ENCODE measurements at places on chromosomes 4 and X.

GRCh38 chrX:137413190-137413589, 152.7 kb upstream of the ZIC3 start:
- no peak for DNase-seq

DNA sequence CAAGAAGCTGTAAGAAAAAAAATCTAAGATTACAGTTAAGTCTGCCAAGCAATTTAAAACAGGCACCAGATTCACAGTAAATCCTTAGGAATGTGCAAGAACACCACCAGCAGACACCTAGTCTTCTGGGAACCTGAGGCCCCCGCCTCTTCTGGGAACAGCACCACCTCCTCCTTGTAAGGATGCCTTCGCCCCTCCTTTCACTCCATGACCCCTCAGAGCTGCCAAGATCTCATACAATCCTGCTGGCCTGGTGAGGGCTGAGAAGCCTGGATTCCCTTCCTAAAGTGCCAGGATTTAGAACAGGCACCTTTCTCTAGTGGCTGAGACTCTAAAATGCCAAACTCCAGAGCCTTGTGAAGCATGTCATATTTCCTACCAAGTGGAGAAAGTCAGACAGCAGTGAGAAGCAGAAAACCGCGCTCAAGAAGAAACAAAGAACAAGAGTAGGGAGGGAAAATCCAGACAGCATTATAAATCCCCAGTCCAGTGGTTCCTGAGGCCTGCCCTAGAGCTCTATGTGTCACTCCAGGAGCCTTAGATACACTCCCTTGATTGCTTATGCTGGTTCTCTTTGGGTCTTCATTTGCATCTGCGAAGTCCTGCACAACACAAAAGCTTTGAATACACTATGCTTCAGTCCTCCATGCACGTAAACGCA, 166.4 kb downstream of the TSPAN5 start:
- no peak for DNase-seq

DNA sequence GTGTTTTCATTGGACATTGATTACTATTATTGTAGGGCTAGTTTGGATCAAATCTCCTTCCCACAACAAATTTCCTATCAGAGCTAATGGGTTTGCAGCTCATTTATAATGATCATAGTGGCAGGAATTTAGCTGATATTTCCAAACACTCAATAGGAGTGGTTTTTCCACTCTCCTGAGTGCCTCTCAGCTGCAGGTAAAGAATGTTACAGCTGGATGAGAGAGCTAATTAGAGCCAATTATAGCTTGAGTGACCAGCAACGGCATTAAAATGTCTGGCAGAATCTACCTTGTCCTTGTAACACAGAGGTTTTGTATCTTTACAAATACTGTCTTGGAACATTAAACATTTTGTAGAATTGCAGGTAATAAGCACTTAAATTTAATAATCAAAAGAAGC, 602.8 kb upstream of the EPHA5 start:
- no peak for DNase-seq

DNA sequence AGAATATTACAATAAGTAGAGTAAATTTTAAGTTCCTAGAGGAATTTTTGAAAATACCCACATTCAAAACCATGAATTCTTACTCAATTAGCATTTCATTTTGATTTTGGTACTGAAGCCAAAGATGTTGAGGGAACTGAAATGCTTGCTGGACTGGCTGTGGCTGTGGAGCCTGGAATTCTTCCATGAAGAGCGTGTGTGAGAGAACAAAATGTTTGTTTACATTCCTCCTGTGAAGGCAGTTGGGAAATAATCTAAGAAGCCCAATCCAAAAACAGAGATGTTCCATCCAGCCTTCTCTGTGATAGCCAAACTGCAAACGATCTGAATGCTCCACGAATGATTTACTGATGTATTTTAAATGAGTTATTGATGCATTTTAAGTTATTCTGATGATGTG, 3.8 kb upstream of the ADH1B start:
- DNase-seq: no peak

GRCh38 chr4:3873408-3874027, 107.3 kb downstream of the ADRA2C start:
- no peak for DNase-seq

GRCh38 chr4:54585321-54586000, 72.3 kb upstream of the KIT start:
- no peak for DNase-seq

GRCh38 chr4:22597471-22597870, 81.6 kb upstream of the ADGRA3 start:
- DNase-seq: no peak

GRCh38 chrX:136496186-136496763, 1.1 kb upstream of the HTATSF1 start:
- DNase-seq: no peak

DNA sequence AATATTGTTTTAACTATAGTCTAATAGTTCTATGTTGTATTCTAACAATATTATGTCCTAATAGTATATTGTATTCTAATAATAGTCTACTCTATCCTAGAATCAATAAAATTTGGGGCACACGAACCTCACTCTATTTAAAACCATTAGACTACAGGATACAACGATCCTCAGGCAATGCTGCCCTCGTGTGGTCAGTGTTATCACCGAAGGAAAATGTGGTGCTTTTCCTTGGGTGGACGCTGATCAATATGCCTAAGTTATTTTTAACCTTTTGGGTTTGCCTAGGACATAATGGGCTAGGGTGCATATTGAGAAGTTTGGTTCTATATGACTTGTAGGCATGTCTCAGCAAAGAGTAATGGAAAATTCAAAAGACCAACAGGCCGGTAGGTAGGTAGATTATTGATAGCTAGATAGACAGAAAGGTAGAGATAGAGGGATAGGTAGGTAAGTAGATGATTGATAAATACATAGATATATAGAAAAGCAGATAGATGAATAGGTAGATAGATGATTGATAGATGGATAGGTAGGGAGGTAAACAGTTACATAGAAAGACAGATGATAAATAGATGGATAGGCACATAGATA, 75.1 kb downstream of the PRKX start:
- DNase-seq: no peak

- DNase-seq: no peak
These were observed 373.6 kb downstream of the FBXW7 start for GRCh38 chr4:152162331-152162697.

DNA sequence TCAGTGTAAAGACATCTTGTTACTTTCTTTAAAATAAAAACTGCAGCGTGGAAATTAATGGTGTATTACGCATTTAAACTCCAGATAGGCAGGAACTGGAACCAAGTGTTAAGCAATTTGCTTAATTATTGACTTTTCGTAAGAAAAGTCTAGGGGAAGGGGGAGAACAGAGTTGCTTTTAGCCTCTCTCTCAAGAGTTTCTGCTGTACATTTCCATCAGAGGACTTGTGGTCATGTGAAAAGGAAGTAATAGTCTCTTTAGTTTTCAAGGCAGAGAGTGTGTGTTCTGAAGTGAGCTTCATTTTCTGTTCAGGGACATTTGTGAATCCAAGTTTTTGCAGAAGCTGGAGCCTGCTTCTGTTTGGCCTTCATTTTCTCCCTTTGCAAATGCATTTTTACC, 127.2 kb downstream of the UBE2K start:
- DNase-seq: no peak
